ENCODE measurements at places on chromosomes 7 and 10.

DNA sequence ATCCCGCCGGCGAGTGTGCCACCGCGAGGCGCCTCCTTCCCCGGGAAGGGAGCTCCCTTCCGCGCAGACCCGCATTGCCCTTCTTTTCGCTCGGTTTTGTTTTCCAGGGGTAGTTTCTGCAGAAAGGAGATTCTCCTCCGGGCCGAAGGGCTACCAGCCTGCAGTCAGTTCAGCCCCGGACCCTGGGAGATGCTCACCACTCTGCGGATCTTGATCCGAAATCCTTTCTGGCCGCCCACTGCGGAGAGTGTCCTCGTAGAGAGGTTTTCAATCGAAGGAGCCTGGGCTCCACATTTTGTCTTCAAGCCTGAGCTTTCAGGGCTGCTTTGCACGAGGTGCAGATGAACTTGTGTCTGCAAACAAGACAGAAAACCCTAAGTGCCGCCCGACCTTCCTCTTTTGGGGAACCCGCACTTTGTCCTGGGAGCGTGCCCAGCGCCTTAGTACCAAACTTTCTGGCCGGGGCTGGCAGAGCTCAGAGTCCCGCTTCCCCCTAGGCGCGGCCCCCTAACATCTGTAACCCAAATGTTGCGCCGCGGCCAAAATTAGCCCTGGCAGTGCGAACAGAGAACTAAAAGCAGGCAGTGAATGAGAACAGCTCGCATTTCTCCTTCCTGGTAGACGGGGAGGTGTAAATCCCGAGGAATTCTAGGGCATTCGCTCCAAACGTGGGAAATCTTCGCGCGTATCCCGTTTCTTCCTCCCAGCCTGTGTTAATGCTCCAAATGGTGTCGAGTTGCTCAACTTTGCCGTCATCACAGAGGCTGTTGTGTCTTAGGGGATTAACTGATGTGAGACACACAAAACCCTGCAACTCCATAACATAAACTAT lies 6.7 kb upstream of the EN2 start:
- no peak for DNase-seq

DNA sequence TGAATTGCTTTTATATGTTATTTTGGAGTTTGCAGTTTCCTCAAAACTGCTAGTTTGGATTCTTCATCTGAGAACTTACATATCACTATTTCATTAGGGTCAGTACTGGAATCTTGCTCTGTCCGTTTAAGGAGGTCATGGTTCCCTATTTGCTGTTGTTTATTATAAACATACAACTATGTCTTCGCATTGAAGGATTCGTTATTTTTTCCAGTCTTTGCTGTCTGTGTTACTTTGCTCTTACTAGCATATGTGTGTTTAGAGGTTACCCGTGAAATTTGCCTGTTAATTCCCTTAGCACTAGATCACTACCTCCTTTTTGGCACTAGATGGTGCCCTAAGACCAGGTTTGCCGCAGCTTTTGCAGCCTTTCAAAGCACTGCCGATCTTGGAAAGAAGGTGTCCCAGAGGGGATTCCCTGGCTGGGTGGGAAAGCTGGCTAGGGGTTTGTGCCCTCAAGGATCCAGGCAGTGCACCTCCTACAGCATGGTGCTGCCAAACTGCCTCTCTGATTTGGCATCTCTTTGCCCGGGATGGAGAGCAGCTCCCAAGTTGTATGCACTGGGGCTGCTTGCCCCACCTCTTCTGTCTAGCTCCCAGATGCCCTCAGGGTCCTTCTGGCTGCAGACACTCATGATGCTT lies 103.1 kb upstream of the APBB1IP start:
- peak; percentile 57 for DNase-seq

DNA sequence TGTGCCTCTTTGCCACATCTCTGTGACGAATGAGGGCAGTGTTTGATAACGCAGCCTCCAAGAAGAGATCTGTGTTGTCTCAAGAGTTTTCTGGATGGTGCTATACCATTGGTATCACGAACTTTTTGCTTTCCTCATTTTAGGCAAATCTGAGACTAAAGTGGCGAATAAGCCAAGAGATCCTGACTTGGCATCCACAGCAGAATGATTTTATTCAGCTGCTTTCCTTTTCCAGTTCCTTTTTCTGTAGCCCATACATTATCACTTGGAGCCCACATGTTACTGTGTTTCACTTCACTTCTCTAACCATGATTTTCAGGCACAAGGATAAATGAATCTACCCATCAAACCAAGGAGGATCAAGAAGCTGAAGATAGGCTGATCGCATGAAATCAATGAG lies 177.9 kb upstream of the PTN start:
- DNase-seq = no peak

- DNase-seq = no peak
Observed at GRCh38 chr10:89556600-89556999, 21.2 kb upstream of the SLC16A12 start.

DNA sequence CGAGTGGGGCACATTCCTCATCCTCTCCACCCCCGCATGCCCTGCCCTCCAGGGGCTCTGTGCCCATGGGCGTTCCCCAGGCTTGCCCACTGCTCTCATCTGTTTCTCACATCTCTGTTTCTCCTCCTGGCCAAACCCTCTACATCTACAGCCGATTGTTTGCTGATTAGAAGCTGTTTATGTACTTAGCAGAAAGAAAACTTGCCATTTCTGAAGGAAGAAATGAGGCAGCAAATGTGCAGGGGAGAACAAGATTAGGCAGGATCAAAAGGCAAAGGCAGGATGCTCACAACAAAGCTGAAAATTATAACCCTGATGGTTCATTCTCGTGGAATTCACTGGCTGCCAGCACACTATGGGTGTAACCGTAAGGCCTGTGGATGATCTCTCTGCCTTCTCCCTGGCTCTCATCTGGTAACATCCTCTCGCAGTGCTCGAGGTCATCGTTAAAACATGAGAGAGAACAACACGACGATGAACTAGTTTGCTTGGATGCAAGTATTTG lies 111.6 kb upstream of the KLF14 start:
- DNase-seq = no peak

DNA sequence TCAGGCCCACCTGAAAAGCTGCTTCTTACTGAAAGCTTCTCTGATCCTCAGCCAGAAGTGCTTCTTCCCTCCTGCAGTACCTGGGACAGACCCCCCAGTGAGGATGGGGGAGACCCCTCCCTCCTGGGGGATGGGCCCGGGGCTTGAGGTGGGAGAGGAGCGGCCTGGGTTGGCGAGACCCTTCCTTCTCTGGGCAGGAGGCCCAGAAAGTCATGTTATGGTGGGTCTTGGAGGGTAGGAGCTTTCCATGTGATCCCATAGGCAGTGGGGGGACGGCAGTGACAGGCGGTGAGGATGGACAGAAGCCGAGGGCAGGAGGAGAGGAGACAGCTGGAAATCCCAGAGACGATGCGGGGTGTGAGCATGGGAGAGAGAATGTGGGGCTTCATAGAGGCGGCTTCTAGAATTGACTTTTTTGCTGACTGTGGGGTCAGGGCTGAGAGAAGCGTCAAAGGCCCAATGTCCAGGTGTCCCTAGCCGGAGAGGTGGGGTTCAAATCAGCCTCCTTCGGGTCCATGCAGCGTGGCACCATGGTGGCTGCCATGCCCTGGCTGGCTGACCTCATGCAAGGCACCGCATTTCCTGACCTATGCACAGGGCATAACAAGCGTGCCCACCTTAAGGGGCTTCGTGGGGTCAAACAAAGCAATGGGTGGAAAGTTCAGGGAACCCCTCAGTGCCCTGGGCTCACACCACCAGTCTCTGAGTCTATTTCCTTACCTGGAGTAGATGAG lies 154.0 kb downstream of the UBE2H start:
- no peak for DNase-seq

DNA sequence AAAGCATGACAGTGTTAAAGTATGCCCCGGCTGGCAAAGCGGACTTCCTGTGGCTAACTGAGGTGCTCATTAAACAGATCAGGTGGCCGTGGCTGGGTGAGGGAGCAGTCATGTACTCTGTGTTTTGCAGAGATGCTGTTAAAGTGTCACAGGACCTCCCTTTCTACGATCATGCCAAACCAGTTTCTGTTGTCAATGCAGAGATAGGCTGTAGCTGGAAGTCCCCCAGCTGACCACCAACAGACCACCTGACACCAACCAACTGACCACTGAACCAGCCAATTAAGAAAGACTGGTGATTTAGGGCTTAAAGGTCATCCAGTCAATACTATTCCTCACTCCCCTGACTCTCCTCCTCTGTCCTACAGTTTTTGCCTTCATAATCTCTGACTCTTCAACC lies 431.1 kb upstream of the LRGUK start:
- DNase-seq = no peak

DNA sequence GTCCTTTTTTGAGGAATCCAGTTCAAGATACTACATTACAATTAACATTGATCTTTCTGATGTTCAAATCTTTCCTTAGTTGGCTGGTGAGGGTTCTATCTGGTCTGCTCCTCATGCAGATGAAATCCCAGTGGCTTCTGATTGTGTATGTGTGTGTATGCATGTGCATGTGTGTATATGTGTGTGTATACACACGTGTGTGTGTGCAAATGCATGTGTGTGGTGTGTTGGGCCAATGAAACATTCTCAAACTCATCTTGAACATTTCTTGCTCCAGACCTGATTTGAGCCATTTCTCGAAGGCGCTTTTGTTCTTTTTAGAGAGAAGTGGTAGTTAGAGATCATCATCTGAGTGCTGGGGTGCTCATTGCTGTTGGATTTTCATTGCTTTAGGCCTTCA lies 113.9 kb downstream of the GLRX3 start:
- no peak for DNase-seq

- DNase-seq = peak; percentile 36
Observed at GRCh38 chr10:95907456-95908253, at the start of gene CC2D2B. CC2D2B (plus strand) TSS chr10:95907975; CDS start chr10:95911324, 3,349 bp downstream.

DNA sequence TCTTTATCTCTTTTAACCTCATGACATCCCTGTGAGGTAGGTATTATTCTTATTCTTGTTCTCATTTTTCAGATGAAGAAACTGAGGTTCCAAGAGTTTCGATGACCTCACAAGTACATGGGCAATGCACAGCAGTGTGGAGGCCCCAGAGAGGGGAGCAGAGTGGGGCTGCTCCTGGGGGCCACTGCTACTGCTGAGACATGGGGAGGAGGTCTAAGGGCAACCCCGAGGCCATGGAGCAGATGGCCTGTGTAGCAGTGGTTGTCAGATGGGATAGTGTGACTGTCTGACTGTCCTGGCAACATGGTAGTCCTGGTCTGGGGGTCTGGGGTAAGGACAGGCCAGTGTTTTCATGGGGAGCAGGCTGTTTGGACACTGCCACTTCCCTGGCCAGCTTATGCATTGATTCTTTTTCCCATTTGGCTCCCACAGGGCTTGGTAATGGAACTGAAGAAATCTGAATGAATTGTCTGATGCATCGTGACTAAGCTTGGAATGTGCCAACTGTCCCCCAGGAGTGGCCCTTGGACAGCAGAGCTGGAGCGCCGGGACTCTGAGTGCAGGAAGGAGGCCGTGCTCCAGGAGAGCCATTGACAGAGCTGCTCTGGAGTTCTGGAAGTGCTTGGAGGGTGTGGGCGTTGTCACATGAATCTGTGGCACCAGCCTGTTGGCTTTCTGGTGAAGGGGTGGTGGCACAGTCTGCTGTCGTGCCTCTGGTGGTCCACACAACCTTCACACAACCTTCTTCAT lies 40.9 kb downstream of the ADRA2A start:
- no peak for DNase-seq

- peak; percentile 27 for DNase-seq
Observed at GRCh38 chr10:7484456-7485243, 73.8 kb upstream of the SFMBT2 start.

Measured in stimulated activated CD4-positive, alpha-beta T cell treated with anti-CD3 and anti-CD28 coated beads, Interleukin-12 subunit alpha, Interleukin-12 subunit beta, amount 100 ng/mL, for 48 hours (primary cell).